Fibroblast of skin of scalp (primary cell): ENCODE measurements at places on chromosomes 1 and 21.

- no peak for DNase-seq
These were observed 33.0 kb downstream of the URB1 start for GRCh38 chr21:32359719-32360260.

DNA sequence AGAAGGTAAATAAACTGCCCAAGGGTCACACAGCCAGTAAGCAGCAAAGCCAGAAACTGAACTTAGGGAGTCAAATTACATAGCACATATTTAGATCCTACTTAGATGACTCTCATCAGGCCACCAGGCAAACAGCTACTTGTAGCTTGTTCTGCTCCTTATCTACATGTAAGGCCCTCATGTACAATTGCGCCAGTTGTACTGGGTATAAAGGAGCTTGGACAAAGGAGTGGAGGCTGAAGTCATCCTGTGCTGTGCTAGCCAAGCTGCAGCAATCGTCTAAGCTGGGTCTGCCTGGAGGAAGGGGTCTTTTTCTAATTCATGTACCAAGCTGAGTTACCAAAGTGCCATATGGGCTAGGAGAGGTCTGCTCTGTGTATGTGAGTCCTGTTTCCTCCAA lies 12.8 kb downstream of the ETNK2 start:
- DNase-seq: no peak

DNA sequence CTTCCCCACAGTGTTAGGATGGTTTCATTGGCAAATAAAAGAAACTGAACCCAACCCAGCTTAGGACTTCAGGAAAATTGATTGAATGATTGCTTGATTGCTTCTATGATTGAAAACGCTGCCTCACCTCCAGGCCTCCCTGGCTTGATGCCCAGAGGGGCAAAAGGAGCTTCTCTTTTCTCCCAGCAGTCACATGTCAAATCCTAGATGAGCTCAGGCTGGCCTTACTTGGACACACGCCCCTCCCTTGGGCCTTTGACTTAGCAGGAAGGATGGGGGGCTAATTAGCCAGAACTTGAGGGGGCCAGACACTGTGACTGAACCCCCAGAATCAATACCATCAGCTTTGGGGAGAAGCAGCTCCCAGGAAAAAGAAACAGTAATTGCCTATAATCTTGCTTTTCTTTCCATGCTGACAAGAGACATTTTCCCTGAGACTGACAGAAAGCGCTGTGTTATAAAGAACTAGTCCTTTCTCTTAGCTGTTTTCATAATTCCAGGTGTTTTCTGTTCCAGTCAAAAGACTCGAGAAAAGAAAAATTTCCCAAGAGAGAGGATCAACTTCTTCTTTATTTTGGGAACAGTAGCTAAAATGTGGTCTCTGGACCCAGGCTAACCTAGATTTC lies 50.8 kb upstream of the ATP5PO start:
- no peak for DNase-seq

GRCh38 chr1:189662190-189662589 lies 815.5 kb downstream of the BRINP3 start:
- DNase-seq: no peak

GRCh38 chr1:66758241-66758755 lies 6.0 kb downstream of the DYNLT5 start:
- no peak for DNase-seq

GRCh38 chr1:212428496-212428895 lies 4.2 kb upstream of the NENF start:
- DNase-seq: no peak

- peak; percentile 93 for DNase-seq
These were observed 10.7 kb upstream of the RGS16 start for GRCh38 chr1:182614796-182615454.

- peak; percentile 38 for DNase-seq
These were observed 84.1 kb upstream of the C21orf91 start for GRCh38 chr21:17903029-17903806.
